ENCODE measurements at places on chromosomes 16 and 17.

- peaks cover 9% of the 10 kb centered on the region for H3K4me1 ChIP-seq
- H3K27me3 ChIP-seq = no peaks in the 10 kb centered on the region
- H3K4me3 ChIP-seq = no peak overlapping the region
- no peak for DNase-seq
- H3K36me3 ChIP-seq = no peaks in the 10 kb centered on the region
Observed at GRCh38 chr16:30619202-30619601, 9.0 kb upstream of the ZNF689 start.

DNA sequence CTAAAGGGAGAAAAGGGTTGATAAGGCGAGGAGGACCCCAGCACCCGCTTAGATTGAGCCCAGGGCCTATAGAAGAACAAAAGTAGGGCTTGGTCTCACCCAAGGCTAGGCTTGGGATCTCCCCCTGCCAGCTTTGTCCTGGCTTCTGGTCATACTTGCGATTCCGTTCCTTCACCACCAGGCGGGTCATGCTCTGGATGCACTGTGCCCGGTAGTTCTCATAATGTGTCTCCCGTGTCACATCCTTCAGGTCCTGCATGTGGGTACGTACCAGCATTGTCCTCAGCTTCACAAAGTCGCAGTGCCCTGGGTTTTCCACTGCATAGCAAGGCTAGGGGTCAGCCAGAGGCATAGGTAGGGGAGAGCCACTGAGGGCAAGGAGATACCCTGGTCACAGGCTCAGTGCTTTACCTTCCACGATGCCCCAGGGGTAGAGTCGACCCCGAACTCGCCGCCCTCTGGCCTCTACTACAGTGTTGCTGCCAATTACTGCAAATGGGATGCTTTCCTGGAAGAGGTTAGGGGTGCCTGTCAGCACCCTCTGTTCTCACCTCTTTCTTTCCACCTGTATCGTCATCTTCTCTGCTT lies 6.5 kb upstream of the MTMR4 start:
- no peaks in the 10 kb centered on the region for H3K27me3 ChIP-seq
- DNase-seq = peak; percentile 72
- H3K4me1 ChIP-seq = peaks cover 4% of the 10 kb centered on the region

DNA sequence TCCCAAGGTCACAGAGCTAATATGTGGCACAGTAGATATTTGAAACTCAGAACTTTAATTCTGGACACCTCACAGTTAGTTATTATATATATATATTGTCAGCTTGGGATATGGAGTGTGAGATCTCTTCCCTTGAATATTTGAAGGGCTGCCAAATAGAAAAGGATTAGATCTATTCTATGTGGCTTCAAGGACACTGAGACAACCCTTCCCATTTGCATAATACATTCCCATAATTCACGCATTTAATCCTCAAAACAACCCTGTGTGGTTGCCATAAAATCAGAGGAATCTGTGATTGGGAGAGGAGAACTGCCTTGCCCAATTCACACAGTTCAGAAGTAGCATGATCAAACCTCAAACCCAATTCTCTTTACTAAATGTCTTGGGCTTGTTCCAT lies 365.8 kb upstream of the DYNLRB2 start:
- no peaks in the 10 kb centered on the region for H3K36me3 ChIP-seq
- no peak for DNase-seq
- no peaks in the 10 kb centered on the region for H3K4me1 ChIP-seq
- no peaks in the 10 kb centered on the region for H3K27me3 ChIP-seq

DNA sequence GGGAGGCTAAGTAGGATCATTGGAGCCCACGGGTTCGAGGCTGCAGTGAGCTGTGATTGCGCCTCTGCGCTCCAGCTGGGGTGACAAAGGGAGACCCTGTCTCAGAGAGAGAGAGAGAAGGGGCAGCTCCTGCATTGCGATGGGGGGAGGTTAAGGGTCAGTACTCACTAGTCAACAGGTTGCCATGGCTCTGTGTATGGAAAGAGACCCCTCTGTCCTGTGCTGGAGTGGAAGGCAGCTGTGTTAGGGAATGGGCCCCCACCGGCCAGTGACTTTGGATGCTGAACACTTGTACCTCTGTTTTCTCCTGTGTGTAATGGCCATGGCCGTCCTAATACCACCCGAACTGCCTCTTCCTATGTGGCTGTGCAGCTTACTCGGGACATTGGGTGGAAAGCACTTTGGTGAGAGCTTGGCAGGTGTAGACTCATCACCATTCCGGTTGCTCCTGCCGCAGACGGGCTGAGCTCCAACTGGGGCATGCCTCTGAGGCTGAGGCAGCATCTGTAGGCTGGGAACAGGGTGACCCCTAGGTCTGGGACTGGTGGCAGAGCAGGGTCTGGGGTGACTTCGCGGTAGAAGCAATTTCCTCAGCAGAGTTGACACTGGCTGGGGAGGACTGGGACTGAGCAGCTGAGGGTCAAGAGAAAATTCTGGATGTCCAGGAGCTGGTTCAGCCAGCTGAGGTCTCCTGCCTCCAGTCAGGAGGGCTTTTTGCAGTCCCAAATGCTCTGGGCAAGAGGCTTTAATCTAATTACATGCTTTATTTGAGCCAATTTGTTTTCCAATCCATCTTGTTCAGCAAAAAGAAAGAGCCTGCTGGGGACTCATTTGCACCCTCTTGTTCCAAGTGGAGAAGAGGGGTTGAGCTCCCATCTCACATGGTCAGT lies 184.5 kb downstream of the NTN1 start:
- H3K27me3 ChIP-seq = peaks cover 84% of the 10 kb centered on the region
- no peaks in the 10 kb centered on the region for H3K36me3 ChIP-seq
- peaks cover 16% of the 10 kb centered on the region for H3K4me1 ChIP-seq

DNA sequence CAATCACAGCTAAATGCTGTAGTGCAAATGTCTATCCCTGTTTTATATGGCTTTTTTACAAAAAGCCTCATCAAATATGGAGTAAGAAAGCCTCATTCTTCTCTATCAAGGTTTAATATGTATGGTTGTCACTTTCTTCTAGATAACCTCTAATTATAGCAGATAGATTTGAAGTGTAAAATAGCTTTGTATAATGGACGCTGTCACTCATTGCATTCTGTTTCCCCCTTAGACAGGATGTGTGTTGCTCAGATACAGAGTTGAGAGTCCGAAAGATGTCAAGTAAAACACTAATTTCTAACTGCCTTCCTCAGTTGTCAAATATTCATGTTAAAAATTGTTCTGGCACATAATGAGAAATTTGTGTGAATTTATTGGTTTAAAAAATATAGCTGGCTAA lies 88.0 kb downstream of the NLK start:
- H3K27me3 ChIP-seq = no peaks in the 10 kb centered on the region
- no peak overlapping the region for H3K27ac ChIP-seq
- no peaks in the 10 kb centered on the region for H3K36me3 ChIP-seq
- no peak for DNase-seq
- H3K4me3 ChIP-seq = no peak overlapping the region

DNA sequence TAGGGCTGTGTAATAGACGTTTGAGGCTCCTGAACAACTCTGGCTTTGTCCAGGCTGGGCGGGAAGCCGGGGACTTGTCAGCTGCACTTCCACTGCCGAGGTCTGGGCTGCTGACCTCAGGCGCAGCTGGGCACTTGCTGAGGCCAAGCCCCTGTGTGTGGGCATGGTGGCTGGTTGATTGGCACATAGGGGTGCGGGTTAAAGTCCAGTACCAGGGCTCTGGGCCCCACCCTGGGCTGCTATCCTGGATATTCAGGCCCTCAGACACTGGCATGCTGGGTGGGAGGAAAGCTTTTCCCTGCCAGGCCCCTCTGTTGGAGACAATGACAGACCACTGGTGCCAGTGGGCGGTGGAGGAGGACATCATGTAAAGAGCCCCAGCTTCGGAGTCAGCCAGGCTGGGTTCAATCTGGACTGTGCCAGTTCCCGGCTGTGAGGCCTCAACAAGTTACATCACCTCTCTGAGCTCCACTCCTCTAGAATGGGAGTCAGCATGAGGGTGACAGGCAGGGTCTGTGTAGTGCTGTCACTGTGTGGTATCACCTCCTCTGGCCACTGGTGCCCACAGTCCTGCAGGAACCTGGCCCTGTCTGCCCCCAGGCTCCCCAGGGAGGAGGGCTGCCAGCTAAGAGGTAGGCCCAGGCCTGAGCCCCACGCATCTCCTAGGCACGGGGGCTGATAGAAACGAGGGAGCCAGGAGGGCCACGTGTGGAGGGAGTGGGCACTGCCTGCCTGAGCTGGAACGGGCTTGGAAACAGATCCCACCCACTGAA lies 42.5 kb downstream of the PSME3IP1 start:
- no peak overlapping the region for H3K4me3 ChIP-seq
- H3K36me3 ChIP-seq = no peaks in the 10 kb centered on the region
- H3K27ac ChIP-seq = no peak overlapping the region
- no peak for DNase-seq
- peaks cover 24% of the 10 kb centered on the region for H3K4me1 ChIP-seq
- no peaks in the 10 kb centered on the region for H3K27me3 ChIP-seq

DNA sequence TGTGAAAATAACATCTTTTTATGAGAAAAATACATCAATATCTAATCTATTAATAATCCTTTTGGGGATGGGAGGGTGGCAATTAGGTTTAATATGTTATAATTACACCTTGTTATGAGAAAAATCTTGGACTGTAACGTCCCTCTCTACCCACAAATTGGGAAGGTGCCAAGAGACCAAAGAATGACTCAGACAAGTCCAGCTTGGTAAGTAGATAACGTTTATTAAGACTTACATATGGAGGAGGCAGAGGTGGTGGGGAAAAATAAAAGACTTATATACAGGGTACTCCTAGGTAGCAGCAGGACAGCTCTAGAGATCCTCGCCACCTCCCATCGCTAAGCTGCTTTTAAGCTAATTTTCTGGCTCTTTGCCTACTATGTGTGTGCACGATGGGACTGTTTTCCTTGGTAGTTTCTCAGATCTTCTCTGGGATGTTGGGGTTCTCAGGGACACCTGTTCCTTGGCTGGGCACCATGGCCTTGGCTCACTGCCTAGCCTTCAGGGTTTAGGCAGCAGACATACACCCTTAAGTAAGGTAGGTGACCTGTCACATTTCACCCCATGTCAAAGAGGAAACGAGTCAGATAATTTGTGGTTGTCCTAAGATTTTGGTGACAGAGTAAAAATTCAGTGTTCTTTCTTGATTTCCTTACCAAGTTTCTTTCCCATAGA lies 31.5 kb downstream of the RBL2 start:
- no peaks in the 10 kb centered on the region for H3K27me3 ChIP-seq
- H3K4me3 ChIP-seq = no peak overlapping the region
- H3K36me3 ChIP-seq = peaks cover 21% of the 10 kb centered on the region
- no peak overlapping the region for H3K27ac ChIP-seq
- H3K4me1 ChIP-seq = no peaks in the 10 kb centered on the region
- DNase-seq = no peak

GRCh38 chr17:17751489-17752088 lies 70.3 kb downstream of the RAI1 start:
- H3K27ac ChIP-seq = no peak overlapping the region
- no peaks in the 10 kb centered on the region for H3K36me3 ChIP-seq
- H3K27me3 ChIP-seq = no peaks in the 10 kb centered on the region
- no peak for DNase-seq
- H3K4me3 ChIP-seq = no peak overlapping the region

DNA sequence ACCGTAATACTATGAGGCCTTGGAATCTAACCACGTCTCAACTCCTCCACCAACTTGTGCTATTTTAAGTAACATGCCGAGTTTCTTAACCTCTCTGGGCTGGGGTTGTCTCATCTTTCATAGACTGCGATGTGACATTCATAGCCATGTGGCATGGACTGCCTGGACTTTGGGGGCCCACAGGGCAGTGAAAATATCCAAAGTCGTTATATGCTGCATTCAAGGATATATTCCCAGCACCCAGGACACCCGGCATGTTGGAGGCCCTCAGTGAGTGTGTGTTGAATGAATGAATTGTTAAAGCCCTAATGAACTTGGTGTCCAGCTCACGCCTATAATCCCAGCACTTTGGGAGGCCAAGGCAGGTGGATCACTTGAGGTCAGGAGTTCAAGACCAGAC lies 203.1 kb downstream of the CBLN1 start:
- no peak for DNase-seq
- no peaks in the 10 kb centered on the region for H3K4me1 ChIP-seq
- no peak overlapping the region for H3K4me3 ChIP-seq
- no peak overlapping the region for H3K27ac ChIP-seq
- H3K27me3 ChIP-seq = no peaks in the 10 kb centered on the region
